ENCODE measurements at places on chromosomes 4 and X.

DNA sequence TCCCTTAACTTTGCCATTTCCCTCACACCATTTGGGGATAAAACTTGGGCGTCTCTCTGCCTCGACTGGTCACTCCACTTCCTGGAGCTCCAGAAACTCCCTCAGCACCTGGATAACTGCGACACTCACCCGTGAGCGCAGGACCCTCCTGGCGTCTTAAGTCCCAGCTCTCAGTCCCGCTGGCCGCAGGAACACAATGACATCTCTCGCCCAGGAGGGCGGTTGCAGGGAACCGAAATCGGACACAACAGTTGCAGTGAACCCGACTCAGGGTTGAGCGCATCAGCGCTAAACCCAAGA is 370.9 kb upstream of the SMIM31 start:
- peaks cover 15% of the 10 kb centered on the region for H3K4me1 ChIP-seq
- no peak overlapping the region for H3K27ac ChIP-seq
- peaks cover 20% of the 10 kb centered on the region for H3K27me3 ChIP-seq
- H3K4me3 ChIP-seq: peak overlapping the region; percentile 45
- DNase-seq: no peak
- H3K36me3 ChIP-seq: no peaks in the 10 kb centered on the region

- no peak overlapping the region for H3K4me3 ChIP-seq
- H3K4me1 ChIP-seq: no peaks in the 10 kb centered on the region
- DNase-seq: no peak
- no peaks in the 10 kb centered on the region for H3K36me3 ChIP-seq
- no peak overlapping the region for H3K27ac ChIP-seq
Observed at GRCh38 chr4:35520059-35520458, 724.3 kb downstream of the ARAP2 start.

GRCh38 chr4:144355811-144356757 is 215.6 kb upstream of the GYPA start:
- no peak overlapping the region for H3K4me3 ChIP-seq
- H3K27me3 ChIP-seq: peaks cover 3% of the 10 kb centered on the region
- no peak overlapping the region for H3K27ac ChIP-seq
- no peaks in the 10 kb centered on the region for H3K36me3 ChIP-seq

DNA sequence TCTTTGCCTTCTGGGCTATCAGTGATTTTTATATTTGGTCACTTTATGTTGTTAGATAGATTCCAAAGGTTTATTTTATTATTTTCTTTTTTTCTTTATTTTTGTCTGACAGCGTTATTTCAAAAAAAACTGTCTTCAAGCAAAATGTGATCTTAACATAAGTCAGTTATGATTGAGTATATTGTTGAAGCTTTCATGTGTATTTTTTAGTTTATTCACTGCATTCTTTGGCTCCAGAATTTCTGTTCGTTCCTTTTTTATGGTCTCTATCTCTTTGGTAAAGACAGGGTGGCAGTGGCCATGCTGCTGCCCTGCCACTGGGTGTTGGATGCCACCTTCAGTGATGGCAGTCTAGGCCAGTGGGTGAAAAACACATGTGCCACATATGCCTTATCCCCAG is at the start of gene MAGEC3:
MAGEC3 (plus strand) TSS at position 301 of the 400 bp plus-strand sequence; CDS start at position 301, 0 bp downstream.
- no peak within 1 kb of the TSS for H3K27ac ChIP-seq
- H3K27me3 ChIP-seq: peaks cover 2% of the 10 kb centered on the region
- DNase-seq: no peak
- no peaks in the 10 kb centered on the region for H3K36me3 ChIP-seq

DNA sequence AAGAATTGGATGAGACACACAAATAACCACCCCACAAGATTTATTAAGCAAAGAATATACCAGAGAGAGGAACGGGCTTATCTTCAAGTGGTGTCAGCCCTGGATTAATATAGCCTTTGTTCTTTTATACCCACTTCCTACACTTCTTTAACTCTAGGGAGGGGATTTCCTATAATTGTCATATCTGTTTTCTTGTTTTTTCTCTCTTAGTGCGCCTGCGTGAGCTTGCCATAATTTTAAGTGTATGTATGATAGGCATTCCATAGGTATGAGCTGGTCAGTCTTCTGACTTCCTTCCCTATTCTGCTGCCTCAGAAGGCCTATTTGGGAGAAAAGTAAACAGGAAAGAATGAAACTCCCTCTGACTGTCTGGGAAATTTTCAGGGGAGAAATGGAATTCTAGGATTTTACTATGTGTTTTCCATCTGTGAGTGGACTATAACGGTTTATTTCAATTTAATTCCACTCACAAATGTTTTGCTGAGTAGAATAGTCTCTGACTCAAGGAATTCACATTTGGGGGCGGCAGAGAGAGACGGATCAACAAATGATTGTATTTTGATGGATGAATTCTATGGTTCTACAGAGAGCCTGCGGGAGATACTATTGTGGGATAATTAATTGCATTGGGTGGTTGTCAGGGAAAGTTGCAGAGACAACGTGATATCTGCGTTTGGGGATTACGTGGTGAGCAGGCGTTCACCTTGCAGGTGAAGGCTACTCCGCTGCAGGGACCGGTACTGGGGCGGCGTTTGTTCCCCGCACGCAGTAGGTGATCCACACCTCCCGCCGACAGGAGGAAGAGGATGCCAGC is 626 bp upstream of the CEP135 start:
- peaks cover 5% of the 10 kb centered on the region for H3K36me3 ChIP-seq
- H3K27me3 ChIP-seq: no peaks in the 10 kb centered on the region
- peak; percentile 73 for DNase-seq
- H3K4me3 ChIP-seq: peak overlapping the region; percentile 76
- peak overlapping the region; percentile 96 for H3K27ac ChIP-seq
- H3K4me1 ChIP-seq: peaks cover 9% of the 10 kb centered on the region

GRCh38 chr4:40828661-40829060 is 78.9 kb downstream of the NSUN7 start:
- H3K4me3 ChIP-seq: no peak overlapping the region
- H3K27ac ChIP-seq: no peak overlapping the region
- DNase-seq: no peak

DNA sequence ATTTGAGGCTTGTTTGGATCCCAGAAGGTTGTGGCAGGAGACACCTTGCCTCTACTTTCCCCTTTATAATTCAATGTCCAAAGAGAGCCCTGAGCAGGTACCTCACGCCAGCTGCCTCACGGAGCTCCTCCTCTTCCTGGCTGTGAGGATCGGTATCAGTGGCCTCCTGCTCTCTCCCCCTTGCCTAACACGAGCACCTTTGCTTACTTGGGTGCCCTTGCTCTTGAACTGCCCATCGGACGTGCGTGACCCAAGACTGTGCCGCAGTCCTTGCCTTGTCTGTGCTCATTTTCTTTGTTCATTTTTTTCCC is 27.8 kb upstream of the MSANTD1 start:
- H3K4me1 ChIP-seq: peaks cover 11% of the 10 kb centered on the region
- no peak overlapping the region for H3K27ac ChIP-seq
- no peak for DNase-seq
- no peak overlapping the region for H3K4me3 ChIP-seq

DNA sequence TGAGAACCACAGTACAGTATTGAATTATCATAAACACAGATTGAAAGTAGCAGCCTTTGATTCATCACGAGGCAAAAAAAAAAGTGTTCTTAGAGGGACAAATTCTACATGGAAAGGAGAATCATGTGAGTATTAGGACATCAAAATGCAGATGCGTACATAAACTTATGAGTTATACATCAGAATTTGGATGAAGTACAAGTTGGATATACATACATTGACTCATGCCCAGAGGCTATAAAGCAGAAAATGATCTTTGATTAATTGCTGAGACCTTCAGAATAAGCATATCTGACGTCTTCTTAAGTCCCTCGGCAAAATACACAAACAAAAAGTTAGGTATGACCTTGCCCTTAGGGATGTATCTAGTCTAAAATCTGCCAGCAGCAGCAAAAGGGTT is 206.4 kb downstream of the LDB2 start:
- peak; percentile 86 for DNase-seq
- no peaks in the 10 kb centered on the region for H3K36me3 ChIP-seq

- H3K27me3 ChIP-seq: no peaks in the 10 kb centered on the region
- DNase-seq: no peak
- no peak overlapping the region for H3K4me3 ChIP-seq
- H3K27ac ChIP-seq: no peak overlapping the region
Observed at GRCh38 chr4:91171217-91171616, 1044.0 kb downstream of the CCSER1 start.

DNA sequence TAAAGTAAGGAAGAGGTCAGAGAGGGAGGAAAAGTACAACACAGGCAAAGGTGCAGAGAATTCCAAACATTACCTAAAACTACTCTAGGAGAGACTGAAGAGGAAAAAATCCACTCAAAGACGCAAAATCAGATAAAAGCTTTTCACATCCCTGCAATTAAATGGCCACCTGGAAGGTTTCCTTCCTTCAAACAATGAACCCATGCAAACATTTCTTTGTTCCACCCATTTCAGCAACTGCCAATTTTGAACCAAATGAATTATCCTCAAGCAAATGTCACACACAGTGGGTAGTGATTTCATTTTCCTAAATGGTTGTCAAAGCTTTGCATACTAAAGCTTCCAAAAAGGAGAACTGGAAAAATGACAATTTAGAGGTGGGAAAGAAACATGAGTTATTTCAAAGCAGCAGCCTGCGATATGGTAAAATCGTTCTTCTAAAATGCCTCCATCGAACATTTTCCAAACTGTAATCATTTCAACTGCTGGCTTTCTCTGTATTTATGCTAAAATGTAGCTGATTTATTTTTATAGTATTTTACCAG is 45.0 kb downstream of the APBB2 start:
- H3K4me3 ChIP-seq: no peak overlapping the region
- no peaks in the 10 kb centered on the region for H3K27me3 ChIP-seq
- H3K36me3 ChIP-seq: peaks cover 4% of the 10 kb centered on the region
- peak; percentile 73 for DNase-seq
- no peak overlapping the region for H3K27ac ChIP-seq

DNA sequence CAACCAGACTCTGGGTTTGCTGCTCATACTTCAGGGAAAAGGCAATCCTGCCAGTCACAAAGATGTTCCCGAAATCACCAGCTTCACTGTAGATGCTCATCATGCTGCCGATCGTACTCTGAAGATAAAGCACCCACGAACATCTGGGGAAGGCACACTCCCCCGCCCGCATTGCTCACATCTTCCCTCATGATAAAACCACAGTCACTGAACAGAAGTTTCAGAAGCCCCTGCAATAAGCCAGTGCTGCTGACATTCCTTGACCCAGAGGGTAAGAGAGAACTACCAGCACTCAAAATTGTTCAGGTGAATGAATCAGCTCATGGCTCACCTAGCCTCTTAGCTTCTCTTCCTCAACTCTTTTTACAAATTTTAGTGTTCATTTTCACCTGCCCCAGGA is 43.1 kb downstream of the SRPX2 start:
- H3K4me1 ChIP-seq: no peaks in the 10 kb centered on the region
- H3K27ac ChIP-seq: no peak overlapping the region
- no peak for DNase-seq
- peaks cover 15% of the 10 kb centered on the region for H3K27me3 ChIP-seq
- no peak overlapping the region for H3K4me3 ChIP-seq

- H3K36me3 ChIP-seq: no peaks in the 10 kb centered on the region
- H3K27me3 ChIP-seq: no peaks in the 10 kb centered on the region
- peaks cover 11% of the 10 kb centered on the region for H3K4me1 ChIP-seq
- DNase-seq: no peak
- H3K4me3 ChIP-seq: no peak overlapping the region
Observed at GRCh38 chr4:158812133-158812532, 43.3 kb downstream of the FNIP2 start.

- no peaks in the 10 kb centered on the region for H3K27me3 ChIP-seq
- no peaks in the 10 kb centered on the region for H3K36me3 ChIP-seq
- H3K4me1 ChIP-seq: no peaks in the 10 kb centered on the region
Observed at GRCh38 chr4:42558156-42558555, 98.7 kb downstream of the ATP8A1 start.

- DNase-seq: no peak
- H3K27ac ChIP-seq: no peak overlapping the region
- H3K27me3 ChIP-seq: no peaks in the 10 kb centered on the region
- H3K4me3 ChIP-seq: no peak overlapping the region
- H3K36me3 ChIP-seq: no peaks in the 10 kb centered on the region
Observed at GRCh38 chr4:128475597-128475996, 188.0 kb upstream of the PGRMC2 start.

- no peaks in the 10 kb centered on the region for H3K4me1 ChIP-seq
- no peak overlapping the region for H3K27ac ChIP-seq
- H3K27me3 ChIP-seq: no peaks in the 10 kb centered on the region
- DNase-seq: no peak
Observed at GRCh38 chr4:10442976-10443375, 14.2 kb downstream of the ZNF518B start.

- H3K27ac ChIP-seq: no peak overlapping the region
- no peak for DNase-seq
- no peak overlapping the region for H3K4me3 ChIP-seq
- H3K36me3 ChIP-seq: no peaks in the 10 kb centered on the region
- no peaks in the 10 kb centered on the region for H3K27me3 ChIP-seq
- no peaks in the 10 kb centered on the region for H3K4me1 ChIP-seq
Observed at GRCh38 chr4:119898211-119898610, 168.4 kb downstream of the MAD2L1 start.

- H3K4me1 ChIP-seq: no peaks in the 10 kb centered on the region
- no peaks in the 10 kb centered on the region for H3K36me3 ChIP-seq
- peaks cover 14% of the 10 kb centered on the region for H3K27me3 ChIP-seq
- H3K27ac ChIP-seq: no peak overlapping the region
Observed at GRCh38 chr4:7183780-7184460, 8.4 kb upstream of the SORCS2 start.

- H3K36me3 ChIP-seq: peaks cover 19% of the 10 kb centered on the region
- H3K27ac ChIP-seq: no peak overlapping the region
- H3K4me3 ChIP-seq: peak overlapping the region; percentile 24
- peaks cover 17% of the 10 kb centered on the region for H3K4me1 ChIP-seq
Observed at GRCh38 chr4:185143601-185143969, 519 bp downstream of the SLC25A4 start.

GRCh38 chr4:176013476-176014247 is 52.0 kb upstream of the WDR17 start:
- no peaks in the 10 kb centered on the region for H3K27me3 ChIP-seq
- no peak overlapping the region for H3K4me3 ChIP-seq
- H3K36me3 ChIP-seq: no peaks in the 10 kb centered on the region

DNA sequence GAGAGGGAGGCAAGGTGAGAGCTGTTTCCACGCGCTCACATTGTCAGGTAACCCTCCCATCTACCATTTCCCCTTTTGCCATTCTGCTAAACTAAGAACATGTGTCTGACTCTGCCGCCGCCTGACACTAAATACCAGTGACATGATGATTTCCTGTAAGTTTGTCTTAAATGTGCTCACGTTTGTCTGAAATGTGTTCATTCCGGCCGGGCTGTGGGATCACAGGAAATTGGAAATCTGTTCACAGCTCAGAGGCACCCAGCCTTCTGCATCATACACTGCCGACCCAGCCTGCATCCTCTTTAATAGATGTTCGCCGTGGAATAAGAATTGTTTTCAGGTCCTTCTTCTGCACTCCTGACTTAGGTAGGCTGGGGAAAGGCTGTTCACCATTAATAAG is 336.2 kb upstream of the PPARGC1A start:
- no peak overlapping the region for H3K4me3 ChIP-seq
- H3K4me1 ChIP-seq: no peaks in the 10 kb centered on the region
- peak; percentile 54 for DNase-seq
- H3K27ac ChIP-seq: no peak overlapping the region
- no peaks in the 10 kb centered on the region for H3K27me3 ChIP-seq
- no peaks in the 10 kb centered on the region for H3K36me3 ChIP-seq

GRCh38 chr4:78099058-78099457 is 41.9 kb downstream of the FRAS1 start:
- no peak overlapping the region for H3K4me3 ChIP-seq
- H3K36me3 ChIP-seq: no peaks in the 10 kb centered on the region
- no peak overlapping the region for H3K27ac ChIP-seq
- peak; percentile 5 for DNase-seq
- peaks cover 3% of the 10 kb centered on the region for H3K4me1 ChIP-seq
